ENCODE measurements at places on chromosomes 1 and 21.
A peak's percentile ranks its signal among the peaks of the same experiment; 100 is the strongest.

DNA sequence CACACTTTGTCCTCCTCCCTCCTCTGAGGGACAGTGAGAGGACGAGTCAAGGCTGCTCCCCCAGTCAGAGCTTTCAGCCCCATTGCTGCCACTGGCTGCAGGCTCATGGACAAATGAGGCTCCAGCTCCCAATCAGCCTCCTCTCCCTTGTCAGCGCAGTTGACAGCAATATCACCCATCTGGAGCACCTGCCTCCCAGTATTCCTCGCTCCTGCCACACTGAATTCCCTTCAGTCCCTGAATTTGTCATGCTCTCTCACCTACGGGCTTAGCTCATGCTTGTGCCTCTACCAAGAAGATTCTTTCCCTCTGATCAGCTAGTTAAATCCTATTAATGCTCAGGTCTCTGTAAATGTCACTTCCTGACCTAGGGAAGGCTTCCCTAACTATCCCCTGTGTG, 54.4 kb upstream of the SYT6 start:
- DNase-seq: no peak

- no peak for DNase-seq
Observed at GRCh38 chr1:34060901-34061415, 104.1 kb downstream of the CSMD2 start.

DNA sequence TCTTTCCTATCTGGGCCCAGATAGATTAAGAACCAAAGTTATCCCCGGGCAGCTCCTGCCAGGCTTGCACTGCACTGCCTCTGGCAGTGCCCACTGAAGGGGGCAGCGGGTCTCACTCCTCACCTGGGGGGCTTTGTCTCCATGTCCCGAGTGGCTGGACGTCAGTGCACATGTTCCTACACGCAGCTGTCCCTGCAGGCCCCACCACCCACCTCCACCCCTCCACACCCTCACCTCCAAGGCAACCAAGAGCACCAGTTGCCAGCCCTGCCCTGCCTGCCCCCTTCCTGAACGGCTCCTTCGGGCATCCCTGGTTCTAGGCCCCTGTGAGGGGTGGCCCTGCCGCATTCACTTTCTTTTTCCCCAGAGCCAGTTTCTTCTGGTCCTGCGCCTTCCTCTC, 147.2 kb downstream of the PEX14 start:
- DNase-seq: no peak

DNA sequence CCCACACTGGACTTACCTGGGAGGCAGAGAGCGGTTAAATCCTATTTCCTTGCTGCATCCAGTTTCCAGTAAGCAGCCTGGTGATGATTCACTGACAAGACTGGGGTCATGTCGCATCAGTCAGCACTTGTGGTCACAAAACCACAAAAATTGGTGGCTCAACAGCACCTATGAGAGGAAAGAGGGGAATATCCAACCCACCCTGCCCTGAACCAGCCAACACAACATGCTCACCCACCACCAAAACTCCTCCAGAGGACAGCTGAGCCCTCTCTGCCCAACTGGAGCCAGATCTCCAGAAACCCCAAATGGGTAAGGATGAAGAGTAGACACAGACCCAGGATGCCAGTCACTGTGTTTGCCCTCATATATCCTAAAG, 64.0 kb downstream of the CD46 start:
- DNase-seq: peak; percentile 68

- no peak for DNase-seq
Observed at GRCh38 chr21:34890724-34891612, 158.1 kb downstream of the RUNX1 start.

- no peak for DNase-seq
Observed at GRCh38 chr1:89927049-89927448, 67.9 kb upstream of the ZNF326 start.

GRCh38 chr1:188462837-188463236, 1634.1 kb downstream of the PLA2G4A start:
- no peak for DNase-seq

GRCh38 chr1:203299169-203299568, 6.2 kb upstream of the BTG2 start:
- no peak for DNase-seq

- DNase-seq: no peak
Observed at GRCh38 chr1:185929776-185930175, 195.6 kb downstream of the HMCN1 start.

DNA sequence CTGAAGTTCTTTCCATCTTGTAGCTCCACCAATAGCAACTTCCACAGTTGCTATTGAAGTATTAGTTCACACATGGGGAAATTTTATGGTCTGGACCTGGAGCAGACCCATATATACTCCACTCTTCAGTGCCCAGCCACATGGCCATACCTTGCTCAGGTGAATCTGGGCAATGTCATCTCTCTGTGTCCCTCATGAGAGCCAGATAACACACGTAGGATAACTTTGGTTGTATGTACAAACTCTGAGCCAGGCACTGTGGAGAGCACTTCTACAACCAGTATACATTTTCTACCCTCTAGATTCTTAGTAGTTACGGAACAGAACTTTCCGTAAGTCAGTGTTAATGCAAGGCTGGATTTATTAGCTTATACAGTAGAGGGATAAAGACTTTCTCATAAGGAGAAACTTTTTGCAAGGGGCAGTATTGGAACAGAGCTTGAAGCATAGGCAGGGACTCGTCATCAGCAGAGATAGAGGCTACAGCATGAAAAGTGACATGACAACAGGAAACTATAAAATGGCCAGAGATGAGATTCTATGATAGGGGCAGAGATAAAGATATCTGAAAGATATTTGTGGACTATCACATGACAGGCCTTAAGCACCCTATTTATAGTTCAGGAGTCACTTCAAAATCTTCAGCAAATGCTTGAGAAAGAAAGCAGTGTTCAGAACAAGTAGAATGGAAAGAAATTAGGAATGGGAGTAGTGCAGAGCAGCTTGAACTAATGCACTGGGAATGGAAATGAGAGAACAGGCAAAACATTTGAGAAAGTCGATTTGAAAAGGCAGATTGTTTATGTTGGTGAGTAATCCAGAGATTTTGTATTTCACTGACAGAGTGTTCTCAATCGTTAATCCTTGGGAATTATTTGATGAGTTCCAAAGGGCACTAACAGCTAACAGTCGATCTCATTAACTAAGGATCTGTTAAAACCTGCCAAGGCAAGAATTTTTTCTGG, 481.8 kb downstream of the USP25 start:
- no peak for DNase-seq

GRCh38 chr1:218802799-218803198, 370.9 kb upstream of the LYPLAL1 start:
- no peak for DNase-seq

DNA sequence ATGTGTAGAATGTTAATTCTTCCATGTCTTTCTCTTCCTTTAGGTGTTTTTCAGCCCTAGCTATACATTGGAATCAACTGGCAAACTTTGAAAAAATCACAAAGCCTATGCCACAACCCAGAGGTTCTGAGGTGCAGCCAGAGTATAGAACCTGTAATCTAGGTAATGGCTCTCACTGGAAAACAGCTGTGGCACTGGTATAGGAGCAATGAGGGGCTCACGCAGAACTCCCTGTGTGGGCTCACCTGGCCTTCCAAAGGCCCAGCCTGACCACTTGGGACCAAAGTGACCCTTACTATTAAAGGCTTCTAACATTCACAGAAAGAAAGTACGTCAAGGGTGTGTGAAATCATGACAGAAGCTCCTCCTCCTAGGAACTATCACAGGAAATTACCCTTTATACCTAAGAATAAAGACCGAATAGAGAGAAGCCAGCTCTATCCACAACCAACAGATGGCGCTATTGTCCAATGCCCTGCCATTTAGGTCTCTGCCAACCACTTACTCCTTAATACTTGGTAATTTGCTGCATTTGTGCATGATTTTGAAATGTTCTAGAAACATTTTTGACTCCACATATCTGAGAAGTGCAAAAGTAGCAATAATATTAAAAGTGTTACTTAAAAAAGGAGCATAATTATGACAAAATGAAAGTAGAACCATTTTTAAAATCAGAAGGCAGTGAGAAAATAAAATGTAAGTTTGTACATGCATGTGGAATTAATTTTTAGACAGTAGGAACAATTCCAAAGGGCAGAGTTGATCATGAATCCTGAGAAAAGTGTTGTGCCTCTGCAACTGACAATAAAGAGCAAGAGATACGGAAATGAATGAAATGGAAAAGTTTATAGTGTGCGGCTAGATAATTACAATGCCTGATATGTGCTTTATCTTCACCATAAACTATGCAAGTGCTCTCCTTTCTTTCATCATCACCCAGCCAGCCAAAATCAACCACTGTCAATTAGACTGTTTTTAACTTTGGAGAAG, 93.1 kb upstream of the HAO2 start:
- peak; percentile 63 for DNase-seq

GRCh38 chr1:236394879-236395229, 768 bp downstream of the EDARADD start:
- no peak for DNase-seq

- peak; percentile 35 for DNase-seq
Observed at GRCh38 chr1:209190591-209191261, 392.8 kb upstream of the CAMK1G start.

DNA sequence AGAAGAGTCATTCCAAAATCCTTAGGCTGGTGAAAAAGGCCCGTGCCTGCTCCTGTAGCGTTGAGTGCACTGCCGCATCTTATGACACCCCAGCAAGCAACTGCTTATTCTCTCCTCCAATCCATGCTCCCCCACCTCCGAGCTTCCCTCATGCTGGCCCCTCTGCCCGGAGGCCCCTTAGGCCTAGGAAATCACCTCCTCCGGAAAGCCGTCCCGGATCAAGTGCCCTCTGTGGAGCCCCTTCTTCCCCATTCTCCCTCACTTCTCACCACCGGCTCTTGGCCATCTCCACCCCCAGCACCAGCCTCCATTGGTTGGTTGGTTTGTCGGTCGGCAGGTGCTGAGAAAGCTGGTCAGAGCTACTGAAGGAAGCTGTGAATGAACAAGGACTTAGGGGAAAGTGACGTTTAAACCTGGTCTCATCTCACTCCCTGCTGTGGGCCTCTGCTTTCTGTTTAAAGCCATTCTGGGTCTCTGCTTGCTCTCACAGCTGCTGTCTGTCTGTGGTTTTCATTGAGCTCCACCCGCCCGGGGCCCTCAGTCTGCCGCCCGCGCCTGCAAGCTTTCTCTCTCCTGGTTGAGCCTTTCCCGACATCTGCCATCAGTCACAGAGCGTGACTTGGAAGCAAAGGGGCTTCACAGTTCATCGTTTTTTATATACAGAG, 122.2 kb downstream of the KCNN3 start:
- peak; percentile 76 for DNase-seq

DNA sequence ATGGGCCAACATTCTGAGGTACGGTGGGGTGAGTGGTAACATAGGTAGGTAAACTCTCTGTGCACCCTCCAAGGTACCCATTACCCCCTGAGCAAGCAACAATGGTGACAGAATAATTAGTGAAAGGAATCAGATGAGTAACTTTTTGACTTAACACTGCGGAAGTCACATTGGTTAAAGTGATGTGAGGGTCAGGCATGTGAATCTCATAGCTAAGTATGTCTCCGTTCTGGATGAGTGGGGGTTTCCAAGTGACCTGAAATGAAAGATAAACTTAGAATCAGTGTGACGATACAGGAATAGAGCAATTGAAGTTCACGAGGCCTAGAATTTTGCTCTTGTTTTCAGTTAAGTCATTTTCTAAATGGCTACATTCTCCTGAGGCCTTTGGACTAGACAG, 311.7 kb downstream of the KCTD3 start:
- DNase-seq: no peak

DNA sequence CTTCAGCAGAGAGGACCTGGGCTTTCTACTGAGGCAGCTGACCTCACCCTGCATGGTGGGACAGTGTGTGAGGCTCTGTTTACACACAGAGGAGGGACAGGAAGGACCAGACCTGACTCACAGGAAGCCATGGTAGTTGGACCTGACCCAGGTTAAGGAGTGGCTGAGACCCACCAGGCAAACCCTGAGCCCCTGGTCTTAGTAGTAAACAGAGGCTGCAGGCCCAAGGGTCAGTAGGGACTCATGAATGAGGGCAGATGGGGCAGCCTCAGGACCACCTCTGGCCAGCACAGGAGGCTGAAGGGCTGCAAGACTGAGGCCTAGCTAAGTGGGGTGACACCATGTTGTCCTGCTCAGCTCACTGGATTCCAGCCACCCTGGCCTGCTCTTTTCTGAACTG, 273.2 kb downstream of the GRIK3 start:
- no peak for DNase-seq

DNA sequence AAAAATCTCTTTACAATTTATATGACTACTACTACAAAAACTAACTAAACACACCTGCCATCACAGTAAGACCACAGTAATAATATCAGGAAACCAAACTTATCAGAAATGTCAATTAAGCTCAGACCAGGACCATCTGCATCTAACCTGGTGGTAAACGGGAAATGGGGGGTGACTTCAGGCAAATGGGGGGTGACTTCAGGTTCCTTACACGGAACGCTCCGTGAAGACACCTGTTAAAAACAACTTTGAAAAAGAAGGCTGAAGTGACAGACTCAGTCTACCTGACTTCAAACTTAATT, 15.8 kb downstream of the PRDM15 start:
- no peak for DNase-seq

- no peak for DNase-seq
Observed at GRCh38 chr1:180028864-180029263, 74.3 kb downstream of the CEP350 start.

DNA sequence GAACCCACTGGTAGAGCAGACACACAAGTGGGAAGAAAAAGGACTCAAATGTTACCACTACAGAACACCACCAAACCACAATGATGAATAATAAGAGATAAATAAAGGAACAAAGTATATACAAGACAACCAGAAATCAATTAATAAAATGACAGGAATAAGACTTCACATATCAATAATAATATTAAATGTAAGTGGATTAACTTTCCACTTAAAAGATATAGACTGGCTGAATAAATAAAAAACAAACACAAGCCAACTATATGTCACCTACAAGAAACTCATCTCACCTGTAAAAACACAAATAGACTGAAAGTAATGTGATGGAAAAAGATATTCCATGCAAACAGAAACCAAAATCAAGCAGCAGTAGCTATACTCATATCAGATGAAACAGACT, 6.9 kb upstream of the CLIC6 start:
- DNase-seq: no peak

GRCh38 chr1:100414693-100415497, 62.6 kb downstream of the CDC14A start:
- DNase-seq: no peak

- DNase-seq: no peak
Observed at GRCh38 chr1:232280910-232281309, 349.0 kb downstream of the SIPA1L2 start.

DNA sequence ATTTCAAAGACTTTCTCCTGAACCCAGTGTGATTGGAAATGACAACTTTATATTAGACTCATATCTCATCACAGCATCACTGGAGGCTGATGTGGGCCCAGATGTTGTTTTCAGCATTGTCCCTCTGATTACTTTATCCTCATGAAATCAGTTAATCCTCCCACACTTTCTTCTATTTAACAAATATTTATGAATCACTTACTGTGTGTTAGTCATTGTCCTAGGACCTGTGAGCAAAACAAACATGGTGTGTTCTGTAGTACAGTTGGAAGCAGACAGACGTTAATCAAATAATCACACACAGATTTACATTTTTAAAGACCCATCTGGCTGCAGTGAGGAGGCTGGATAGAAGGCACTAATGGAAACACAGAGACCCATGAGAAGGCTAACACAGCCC, 383.7 kb downstream of the PRDM2 start:
- no peak for DNase-seq
